ENCODE measurements at places on chromosomes 5 and 9. TPM values are rescaled to one million over a fixed set of nuclear protein-coding genes. Genes with fewer than 3 reads are reported as not detected.

The COL15A1 gene
- 5.6 TPM for total RNA-seq

The HAVCR2 gene
- 10.0 TPM for total RNA-seq

The ADAMTSL1 gene
- total RNA-seq = 12.6 TPM

The GFM2 gene
- total RNA-seq = 38.9 TPM

The TTC23L gene
- total RNA-seq = 1.2 TPM

The SLC34A3 gene
- 0.09 TPM for total RNA-seq

The SH3TC2 gene
- 2.6 TPM for total RNA-seq

The KIF4B gene
- total RNA-seq = not detected

The TAF1L gene
- total RNA-seq = 0.02 TPM

The PLEKHG4B gene
- 6.1 TPM for total RNA-seq

The DBH gene
- not detected for total RNA-seq

The SEMA4D gene
- total RNA-seq = 4.8 TPM

The C7 gene
- total RNA-seq = not detected

The ZNF354B gene
- total RNA-seq = 9.5 TPM

The STPG3 gene
- not detected for total RNA-seq

The KCNIP1 gene
- 0.45 TPM for total RNA-seq

The FREM1 gene
- total RNA-seq = 0.31 TPM

The MARVELD2 gene
- 10.6 TPM for total RNA-seq

Measured in astrocyte (in vitro differentiated cells and primary cell).